Stimulated activated CD4-positive, alpha-beta T cell treated with anti-CD3 and anti-CD28 coated beads, Interleukin-1b, Interleukin-23, amount 100 ng/mL, for 4 hours (primary cell): ENCODE measurements at places on chromosomes 4 and X.

GRCh38 chr4:170270628-170271027, 180.9 kb upstream of the AADAT start:
- no peak for DNase-seq

DNA sequence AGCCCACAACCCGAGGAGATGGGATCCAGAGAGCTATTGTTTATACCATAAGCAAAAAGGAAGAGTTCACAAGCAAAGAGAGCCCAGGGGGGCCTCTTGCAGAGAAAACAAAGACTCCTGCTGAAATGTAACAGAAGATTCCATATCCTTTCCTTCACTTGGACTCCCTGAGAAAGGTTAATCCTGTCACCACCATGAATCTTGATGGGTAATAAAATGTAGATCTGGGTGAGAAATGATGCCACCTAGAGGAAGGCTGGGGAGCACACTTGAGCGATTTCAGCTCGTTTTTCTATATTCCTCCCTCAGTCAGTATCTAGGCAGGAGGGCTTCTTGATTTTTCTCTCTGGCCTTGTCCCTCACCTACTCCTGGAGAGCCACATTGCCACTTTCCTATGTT, 10.2 kb upstream of the KCNE5 start:
- no peak for DNase-seq

- no peak for DNase-seq
Measured at GRCh38 chrX:102650903-102651241, 411 bp upstream of the GPRASP1 start.

GRCh38 chrX:69014200-69014599, 151.1 kb downstream of the PJA1 start:
- no peak for DNase-seq

DNA sequence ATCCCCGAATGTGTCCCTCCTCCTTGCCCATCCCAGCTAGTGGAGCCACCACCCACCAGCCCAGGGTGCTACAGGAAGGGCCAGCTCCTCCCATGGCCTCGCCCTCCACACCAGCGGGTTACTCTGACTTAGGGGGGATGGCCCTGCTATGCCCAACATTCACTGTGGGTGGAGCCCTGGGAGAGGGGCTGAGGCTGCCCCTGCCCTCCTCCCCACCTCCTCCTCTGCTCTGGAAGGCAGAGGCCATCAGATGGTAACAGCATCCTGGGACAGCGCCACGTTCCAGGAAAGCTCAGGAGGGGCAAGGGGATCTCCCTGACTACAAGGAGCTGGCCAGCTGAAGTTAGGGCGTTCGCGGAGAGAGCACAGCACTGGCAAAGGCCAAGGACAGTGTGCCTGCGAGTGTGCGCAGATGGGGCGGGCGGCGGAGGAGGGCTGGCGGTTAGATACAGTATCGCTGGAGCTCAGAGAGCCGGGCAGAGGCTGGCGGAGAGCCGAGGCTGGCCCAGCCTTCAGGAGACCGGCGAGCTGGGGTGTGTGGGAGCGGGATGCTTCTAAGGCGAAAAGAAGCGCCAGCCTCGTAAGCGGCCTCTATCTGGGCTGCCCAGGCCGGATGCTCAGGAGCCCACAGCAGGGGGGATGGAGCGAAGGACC, 1.5 kb downstream of the JAKMIP1 start:
- DNase-seq: no peak

- no peak for DNase-seq
Measured at GRCh38 chrX:47235691-47236103, 2.9 kb downstream of the USP11 start.

DNA sequence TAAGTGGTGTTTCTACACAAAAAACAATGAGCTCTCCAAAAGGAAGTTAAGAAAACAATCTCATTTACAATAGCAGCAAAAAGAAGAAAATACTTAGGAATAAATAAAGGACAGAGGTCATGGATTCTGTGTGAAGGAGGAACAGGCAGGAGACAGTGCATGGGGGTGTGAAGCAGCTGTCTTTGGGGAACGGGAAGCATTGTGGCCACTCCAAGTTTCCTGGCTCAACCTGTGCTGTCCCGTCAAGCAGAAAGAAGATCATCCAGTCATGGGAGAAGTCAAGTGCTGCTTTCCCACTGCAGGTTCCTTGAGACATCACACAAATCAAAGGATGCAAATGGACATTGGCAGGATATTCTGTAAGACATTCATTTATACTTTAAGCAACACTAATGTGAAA, 66.1 kb upstream of the MAML3 start:
- DNase-seq: no peak

DNA sequence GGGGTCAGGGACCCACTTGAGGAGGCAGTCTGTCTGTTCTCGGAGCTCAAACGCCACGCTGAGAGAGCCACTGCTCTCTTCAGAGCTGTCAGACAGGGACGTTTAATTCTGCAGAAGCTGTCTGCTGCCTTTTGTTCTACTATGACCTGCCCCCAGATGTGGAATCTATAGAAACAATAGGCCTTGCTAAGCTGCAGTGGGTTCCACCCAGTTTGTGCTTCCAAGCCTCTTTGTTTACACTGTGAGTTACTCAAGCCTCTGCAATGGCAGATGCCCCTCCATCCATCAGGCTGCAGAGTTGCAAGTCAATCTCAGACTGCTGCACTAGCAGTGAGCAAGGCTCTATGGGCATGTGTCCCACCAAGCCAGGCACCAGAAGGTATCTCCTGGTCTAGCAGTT, 158.1 kb downstream of the DTHD1 start:
- DNase-seq: no peak

DNA sequence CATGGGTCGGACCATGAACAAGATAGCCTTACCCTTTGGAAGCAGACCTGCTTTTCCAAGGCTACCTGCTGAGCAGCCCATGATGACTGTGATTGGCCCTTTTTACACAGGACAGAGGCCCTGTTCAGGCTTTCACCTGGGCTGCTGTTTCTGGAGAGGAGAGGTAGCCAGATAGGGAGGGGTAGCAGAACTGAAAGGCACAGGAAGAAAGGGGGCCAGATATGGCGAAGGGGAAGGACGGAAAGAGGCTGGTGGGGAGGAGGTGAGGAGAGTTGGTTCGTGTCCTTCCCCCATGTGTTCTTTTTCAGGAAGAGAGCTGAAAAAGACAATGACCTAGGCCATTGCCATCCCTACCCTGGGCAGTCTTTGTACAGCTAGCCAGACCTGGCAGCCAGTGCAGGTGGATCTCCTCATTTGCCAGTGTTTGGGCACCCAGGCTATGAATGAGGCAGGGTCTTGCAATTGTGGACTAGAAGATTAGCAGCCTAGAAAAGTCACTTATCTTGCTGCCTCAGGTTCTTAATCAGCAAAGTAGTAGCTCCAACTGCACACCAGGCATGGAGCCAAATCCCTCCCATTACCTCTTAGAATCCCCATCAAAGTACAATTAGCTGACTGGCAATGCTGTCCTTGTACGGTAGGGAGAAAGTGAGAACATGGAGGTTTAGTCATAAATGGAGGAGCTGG, 139.6 kb downstream of the AMMECR1 start:
- DNase-seq: no peak

DNA sequence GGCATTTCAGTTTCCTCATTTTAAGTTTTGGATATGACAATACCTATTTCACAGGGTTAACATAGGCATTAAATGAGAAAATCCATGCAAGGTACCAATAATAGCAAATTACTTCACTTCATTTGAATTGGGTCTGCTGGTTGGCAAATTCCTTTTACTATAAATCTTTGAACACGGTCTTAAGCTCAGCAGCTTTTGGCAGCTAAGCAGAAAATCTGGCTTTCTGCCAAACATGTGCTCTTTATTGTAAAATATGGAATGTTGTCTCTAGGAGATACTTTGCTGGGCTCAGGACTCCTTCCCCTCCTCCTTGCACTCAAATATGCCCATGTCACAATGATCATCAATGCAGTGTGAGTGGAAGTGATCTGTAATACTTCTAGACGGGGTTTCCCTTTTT, 16.8 kb upstream of the DMP1 start:
- DNase-seq: no peak

- no peak for DNase-seq
Measured at GRCh38 chrX:115409551-115409950, 120.0 kb downstream of the LUZP4 start.

DNA sequence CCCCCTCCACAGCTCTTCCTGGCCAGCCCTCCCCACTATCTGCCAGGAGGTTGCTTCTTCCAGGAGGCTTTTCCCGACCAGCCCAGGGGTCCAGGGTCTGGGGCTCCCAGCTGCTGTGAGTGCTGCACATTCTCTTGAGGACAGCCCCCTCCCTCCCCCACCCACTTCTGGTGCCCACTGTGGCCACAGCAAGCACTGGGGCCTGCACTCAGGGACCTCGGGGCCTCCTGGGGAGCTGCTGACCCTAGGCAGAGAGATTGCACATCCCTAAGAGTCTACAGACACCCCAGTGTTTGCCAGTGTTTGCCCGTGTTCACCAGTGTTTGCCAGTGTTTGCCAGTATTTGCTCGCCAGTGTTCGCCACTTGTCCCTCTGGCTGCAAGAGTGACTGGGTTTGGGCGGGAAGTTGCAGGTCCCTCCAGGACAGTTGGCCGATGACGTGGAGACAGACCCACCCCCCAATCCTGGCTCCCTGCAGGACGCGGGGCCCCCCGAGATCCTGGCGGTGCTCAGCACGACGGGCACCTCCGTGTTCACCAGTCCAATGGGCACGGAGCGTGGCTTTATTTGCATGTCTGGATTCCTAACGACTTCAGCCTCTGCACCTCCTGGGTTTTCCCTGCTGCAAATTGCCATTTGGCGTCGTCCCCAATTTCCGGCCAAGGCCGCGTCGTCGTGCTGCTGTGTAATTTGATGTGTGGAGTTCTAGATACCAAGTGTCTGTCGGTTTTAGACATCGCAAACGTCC, 87.5 kb upstream of the NKX1-1 start:
- no peak for DNase-seq

GRCh38 chr4:165379678-165380064, 863 bp downstream of the CPE start:
- no peak for DNase-seq

DNA sequence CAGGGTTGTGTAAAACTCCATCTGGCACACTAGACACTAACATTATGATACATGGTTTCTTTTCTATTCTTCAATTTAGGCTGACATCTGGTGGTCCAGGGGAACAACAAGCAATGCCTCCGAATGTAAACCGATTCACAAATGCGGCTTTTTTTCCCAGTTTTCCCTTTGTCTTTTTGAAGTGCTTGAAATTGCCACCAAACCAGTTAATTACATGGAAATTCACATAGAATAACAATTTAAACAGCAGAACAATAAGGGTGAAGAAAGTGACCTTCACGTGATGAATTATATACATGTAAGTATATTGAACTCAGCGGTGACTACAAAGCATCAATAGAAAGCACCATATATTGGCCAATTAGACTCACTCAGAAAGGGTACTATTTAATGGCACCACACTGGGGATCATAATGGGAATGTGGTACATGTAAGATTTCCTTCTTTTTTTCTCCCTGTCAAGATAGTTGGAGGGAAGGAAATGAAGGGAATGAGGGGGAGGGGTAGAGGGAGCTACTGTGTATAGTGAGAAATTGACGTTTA, 103.9 kb downstream of the MMRN1 start:
- DNase-seq: no peak

DNA sequence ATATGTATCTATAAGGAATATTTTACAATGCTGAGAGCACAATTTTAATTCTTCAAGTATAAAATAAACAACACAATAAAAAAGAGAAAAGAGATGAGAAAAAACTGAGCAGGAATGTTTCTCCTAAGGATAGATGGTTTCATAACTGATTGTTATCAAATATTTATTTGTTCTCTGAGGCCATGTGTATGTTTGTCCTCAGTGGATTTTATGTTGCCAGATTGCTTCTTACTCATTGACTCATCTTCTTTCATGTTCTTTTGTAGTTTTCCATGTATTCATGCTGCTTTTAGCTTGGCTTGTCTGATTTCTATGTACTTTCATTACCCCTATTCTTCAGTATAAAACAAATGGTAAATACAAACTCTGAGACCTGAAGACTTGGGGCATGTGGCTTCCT, 41.2 kb downstream of the NPY5R start:
- no peak for DNase-seq

- no peak for DNase-seq
Measured at GRCh38 chrX:42943051-42943974, 165.3 kb upstream of the PPP1R2C start.

GRCh38 chrX:148457279-148457678, 43.1 kb upstream of the AFF2 start:
- no peak for DNase-seq

DNA sequence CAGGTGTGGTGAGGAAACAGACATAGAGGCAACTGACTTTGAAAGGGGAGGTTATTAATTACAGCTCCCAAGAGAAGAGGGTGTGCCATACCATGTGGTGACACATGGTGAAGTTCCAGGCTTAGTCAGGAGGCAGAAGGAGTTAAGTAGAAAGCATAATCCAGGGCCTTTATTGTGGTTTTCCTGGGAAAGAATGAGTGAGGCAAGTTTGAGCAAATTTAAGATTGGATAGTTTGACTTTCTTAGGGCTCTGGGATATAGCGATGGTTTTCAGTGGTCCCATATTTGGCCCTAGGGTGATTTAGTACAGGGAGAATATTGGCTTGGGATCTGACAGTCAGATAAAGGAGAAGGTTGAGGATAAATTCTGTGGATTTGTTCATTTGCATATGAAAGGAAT, 495.9 kb upstream of the FSTL5 start:
- no peak for DNase-seq

GRCh38 chrX:68932611-68933010, 103.8 kb downstream of the EFNB1 start:
- no peak for DNase-seq

- no peak for DNase-seq
Measured at GRCh38 chr4:168551945-168552695, 55.3 kb downstream of the PALLD start.

DNA sequence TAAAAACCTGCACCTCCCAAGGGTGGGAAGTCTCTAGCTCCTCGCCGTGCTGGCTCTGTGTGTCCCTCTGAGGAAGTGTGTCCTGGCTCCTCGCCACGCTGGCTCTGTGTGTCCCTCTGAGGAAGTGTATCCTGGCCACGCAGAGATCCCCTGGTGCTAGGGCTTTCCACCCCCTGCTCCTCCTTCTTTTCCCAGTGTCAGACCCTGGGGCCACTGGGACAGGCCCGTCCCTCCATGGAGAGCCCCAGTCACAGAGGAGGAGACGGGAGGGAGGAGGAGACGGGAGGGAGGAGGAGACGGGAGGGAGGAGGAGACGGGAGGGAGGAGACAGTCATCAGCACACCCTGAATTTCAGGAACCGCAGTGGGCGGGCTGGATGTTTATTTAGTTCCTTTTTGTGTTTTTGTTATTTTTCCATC, 53.8 kb upstream of the HGFAC start:
- no peak for DNase-seq

- no peak for DNase-seq
Measured at GRCh38 chr4:57249083-57249482, 138.9 kb upstream of the IGFBP7 start.

- DNase-seq: no peak
Measured at GRCh38 chr4:957581-958313, 15.6 kb downstream of the DGKQ start.

DNA sequence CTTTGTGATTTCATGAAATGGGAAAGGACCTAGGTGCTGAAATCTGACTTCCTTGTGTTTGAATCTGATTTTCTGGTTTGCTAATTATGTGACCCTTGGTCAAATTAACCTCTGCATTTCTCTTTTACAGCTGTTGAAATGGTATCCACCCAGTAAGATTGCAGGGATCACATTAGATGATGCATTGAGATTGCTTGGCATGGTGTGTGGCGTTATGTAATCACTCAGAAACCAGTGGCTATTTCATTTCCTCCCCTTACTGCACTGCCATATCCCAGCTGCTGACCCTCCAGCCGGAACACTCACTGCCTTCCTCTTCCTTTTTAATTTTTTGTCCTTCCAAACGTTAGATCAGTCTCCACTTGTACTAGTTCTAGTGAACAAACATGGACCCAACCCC, 79.0 kb downstream of the KLHL8 start:
- DNase-seq: no peak
